ENCODE measurements at places on chromosomes 2 and 18.

GRCh38 chr2:105391058-105391627 is 7.7 kb downstream of the FHL2 start:
- H3K36me3 ChIP-seq, result no peaks in the 10 kb centered on the region
- no peak overlapping the region for H3K4me3 ChIP-seq
- H3K27ac ChIP-seq, result no peak overlapping the region
- H3K27me3 ChIP-seq, result no peaks in the 10 kb centered on the region

DNA sequence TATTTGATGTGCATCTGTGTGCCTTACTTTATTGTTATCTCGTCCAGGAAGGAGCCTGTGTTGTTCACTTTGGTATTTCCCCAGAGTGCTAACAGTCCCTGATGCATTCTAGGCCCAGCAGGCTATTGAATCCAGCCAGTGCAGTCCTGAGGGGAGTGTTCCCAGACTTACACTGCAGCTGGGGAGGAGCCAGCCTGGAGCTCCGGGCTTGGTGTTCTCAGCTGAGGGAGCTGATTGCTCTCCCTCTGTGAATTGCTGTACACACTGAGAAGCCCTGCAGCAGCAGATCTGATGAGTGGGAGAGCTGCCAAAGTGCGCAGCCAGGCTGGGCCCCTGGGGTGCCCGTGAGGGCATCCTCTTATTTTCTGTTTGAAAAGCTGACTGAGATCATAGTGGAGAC is 159.2 kb downstream of the GALNT3 start:
- no peaks in the 10 kb centered on the region for H3K36me3 ChIP-seq
- H3K4me3 ChIP-seq, result no peak overlapping the region
- no peak overlapping the region for H3K27ac ChIP-seq
- H3K27me3 ChIP-seq, result no peaks in the 10 kb centered on the region

- no peaks in the 10 kb centered on the region for H3K4me1 ChIP-seq
- no peak for DNase-seq
- no peaks in the 10 kb centered on the region for H3K27me3 ChIP-seq
Measured at GRCh38 chr2:25617948-25618646, 55.3 kb downstream of the DTNB start.

GRCh38 chr2:66872081-66872985 is 437.4 kb downstream of the MEIS1 start:
- no peak overlapping the region for H3K27ac ChIP-seq
- no peaks in the 10 kb centered on the region for H3K36me3 ChIP-seq
- no peak for DNase-seq
- H3K4me3 ChIP-seq, result no peak overlapping the region

DNA sequence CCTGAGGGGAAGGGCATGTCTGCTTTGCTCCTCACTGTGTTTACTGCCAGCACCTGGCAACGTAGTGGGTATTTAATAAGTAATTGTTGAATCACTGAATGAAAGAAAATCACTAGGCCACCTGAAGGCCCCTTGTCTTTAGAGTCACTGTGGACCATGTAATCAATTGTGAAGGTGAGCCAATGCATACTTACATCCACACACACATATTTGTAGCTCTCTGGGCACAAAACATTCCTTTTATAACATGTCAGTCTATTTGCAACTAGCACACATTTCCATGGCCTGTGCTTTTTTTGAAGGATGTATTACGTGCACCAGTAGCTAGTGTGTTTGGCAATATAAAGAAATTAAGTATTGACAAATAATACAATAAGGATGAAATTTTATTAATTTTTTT is 11.2 kb downstream of the ATP8B1 start:
- no peak overlapping the region for H3K4me3 ChIP-seq
- no peak for DNase-seq
- no peaks in the 10 kb centered on the region for H3K27me3 ChIP-seq
- H3K36me3 ChIP-seq, result no peaks in the 10 kb centered on the region
- H3K27ac ChIP-seq, result peak overlapping the region; percentile 90

DNA sequence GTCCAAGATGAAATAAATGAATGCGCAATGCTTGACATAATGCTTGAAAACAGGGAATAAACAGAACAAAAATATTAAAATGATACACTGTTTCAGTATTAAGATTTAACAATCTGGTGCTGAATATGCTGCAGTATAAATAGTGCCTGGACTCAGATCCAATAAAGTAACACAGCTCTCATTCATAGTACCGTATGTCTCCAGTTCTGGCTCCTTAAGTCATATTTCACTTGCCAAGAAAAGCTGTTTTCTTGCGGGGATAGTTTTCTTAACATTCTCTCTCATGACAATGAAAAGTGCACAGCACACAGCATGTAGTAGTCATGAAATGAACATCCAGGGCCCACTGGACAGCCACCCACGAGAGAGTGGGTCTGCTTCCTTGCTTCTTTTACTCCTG is 74.7 kb downstream of the SATB2 start:
- peaks cover 3% of the 10 kb centered on the region for H3K4me1 ChIP-seq
- DNase-seq, result no peak
- no peaks in the 10 kb centered on the region for H3K36me3 ChIP-seq
- no peaks in the 10 kb centered on the region for H3K27me3 ChIP-seq
- no peak overlapping the region for H3K4me3 ChIP-seq

DNA sequence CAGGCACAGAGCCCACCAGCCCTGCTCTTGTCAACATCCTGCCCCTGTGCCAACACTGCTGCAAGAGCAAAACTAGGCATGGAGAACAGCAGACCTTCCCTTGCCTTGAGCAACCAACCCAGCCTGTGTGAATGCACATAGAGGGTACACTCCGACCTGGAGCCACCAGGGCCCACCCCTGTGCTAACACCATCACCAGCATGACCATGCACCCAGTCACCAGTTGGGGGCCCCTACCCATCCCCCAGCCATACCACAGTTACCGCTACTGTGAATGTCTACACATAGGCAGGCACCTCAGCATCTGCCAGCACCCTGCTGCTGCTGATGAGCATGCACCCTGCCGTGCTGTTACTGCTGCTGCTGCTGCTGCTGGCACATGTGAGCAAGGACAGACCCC is 301.9 kb upstream of the ST6GAL2 start:
- no peak overlapping the region for H3K4me3 ChIP-seq
- no peak overlapping the region for H3K27ac ChIP-seq
- H3K36me3 ChIP-seq, result no peaks in the 10 kb centered on the region
- H3K27me3 ChIP-seq, result no peaks in the 10 kb centered on the region
- peaks cover 9% of the 10 kb centered on the region for H3K4me1 ChIP-seq

- H3K27ac ChIP-seq, result no peak overlapping the region
- no peaks in the 10 kb centered on the region for H3K27me3 ChIP-seq
- DNase-seq, result no peak
- no peak overlapping the region for H3K4me3 ChIP-seq
Measured at GRCh38 chr2:19731037-19731436, 170.7 kb downstream of the TTC32 start.

GRCh38 chr2:226792155-226792881 is 7.3 kb downstream of the IRS1 start:
- H3K4me3 ChIP-seq, result peak overlapping the region; percentile 85
- H3K27me3 ChIP-seq, result no peaks in the 10 kb centered on the region
- H3K36me3 ChIP-seq, result no peaks in the 10 kb centered on the region
- peak overlapping the region; percentile 91 for H3K27ac ChIP-seq

DNA sequence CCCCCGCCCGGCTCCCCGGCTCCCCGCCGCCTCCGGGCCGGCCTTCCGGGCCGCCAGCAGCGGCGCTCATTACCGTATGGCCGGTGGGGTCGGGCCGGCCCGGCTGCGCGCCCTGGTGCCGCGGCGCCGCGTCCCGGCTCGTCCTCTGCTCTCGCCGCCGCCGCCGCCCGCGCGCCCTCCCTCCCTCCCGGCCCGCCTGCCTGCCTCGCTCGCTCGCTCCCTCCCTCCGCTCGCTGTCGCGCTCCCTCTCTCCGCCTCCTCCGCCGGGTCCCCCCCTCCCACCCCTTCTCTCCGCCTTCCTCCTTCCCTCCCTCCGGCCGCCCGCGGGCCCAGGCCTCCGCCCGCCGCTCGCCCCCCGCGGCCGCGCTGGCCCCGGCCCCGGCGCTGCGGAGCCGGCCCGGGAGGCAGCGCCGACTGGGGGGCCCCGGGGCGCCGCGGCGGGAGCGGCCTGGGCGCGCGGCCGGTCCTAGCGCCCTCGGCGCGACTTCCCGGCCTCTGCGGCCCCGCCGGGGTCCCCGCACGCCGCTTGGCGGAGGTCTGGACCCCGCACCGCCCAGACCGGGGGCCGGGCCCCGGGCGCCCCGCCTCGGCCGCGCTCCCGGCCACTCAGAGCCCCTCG is at the start of gene DNMT3A:
TSS of gene DNMT3A (minus strand) at position 173 of the 619 bp plus-strand sequence. CDS start 27,941 bp downstream, outside the sequence.
- no peak for DNase-seq
- peaks cover 16% of the 10 kb centered on the region for H3K4me1 ChIP-seq
- peak within 1 kb of the TSS; percentile 83 for H3K4me3 ChIP-seq
- H3K27ac ChIP-seq, result peak within 1 kb of the TSS; percentile 48
- no peaks in the 10 kb centered on the region for H3K36me3 ChIP-seq

- H3K4me1 ChIP-seq, result peaks cover 8% of the 10 kb centered on the region
- no peak for DNase-seq
- H3K27me3 ChIP-seq, result no peaks in the 10 kb centered on the region
- no peak overlapping the region for H3K27ac ChIP-seq
- H3K4me3 ChIP-seq, result no peak overlapping the region
- H3K36me3 ChIP-seq, result no peaks in the 10 kb centered on the region
Measured at GRCh38 chr2:182415771-182416170, 11.1 kb downstream of the PDE1A start.

DNA sequence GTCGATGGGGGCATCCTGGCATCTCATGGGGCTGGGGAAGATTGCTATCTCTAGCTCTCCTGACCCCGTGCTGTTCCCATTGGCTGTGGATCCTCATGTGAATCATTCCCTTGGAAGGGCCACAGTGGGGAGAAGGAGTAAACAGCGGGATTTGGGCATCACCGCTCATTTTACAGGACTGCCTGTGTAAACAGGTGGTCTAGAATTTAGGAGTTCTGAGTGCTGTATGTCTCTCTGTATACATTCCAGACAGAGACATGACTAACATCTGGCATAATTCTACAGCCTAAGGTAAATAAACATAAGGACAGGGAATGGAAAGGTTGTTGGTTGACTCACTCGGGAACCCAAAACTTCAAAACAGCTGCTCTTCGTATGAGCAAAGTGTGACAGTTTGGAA is 92.7 kb downstream of the COPS8 start:
- no peak overlapping the region for H3K4me3 ChIP-seq
- H3K27me3 ChIP-seq, result no peaks in the 10 kb centered on the region
- DNase-seq, result no peak

DNA sequence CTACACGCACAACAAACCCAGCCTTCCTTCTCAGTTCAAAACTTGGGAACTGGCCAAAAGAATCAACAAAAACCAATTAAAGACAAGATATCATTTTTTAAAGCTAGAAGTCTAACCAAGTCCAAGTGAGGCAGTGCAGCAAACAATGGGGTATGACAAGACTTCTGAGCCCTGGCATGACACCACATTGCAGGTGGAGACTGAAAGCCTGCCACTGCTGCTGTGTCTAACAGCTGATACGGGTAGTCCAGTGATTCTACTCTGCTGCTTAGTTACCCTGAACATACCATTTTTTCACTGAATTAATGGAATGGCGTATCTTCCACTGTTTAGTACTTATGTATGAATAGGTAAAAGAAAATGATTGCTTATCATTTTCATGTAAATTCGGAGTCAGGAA is 47.4 kb upstream of the KIDINS220 start:
- H3K27ac ChIP-seq, result no peak overlapping the region
- H3K4me3 ChIP-seq, result no peak overlapping the region
- DNase-seq, result no peak
- no peaks in the 10 kb centered on the region for H3K27me3 ChIP-seq

DNA sequence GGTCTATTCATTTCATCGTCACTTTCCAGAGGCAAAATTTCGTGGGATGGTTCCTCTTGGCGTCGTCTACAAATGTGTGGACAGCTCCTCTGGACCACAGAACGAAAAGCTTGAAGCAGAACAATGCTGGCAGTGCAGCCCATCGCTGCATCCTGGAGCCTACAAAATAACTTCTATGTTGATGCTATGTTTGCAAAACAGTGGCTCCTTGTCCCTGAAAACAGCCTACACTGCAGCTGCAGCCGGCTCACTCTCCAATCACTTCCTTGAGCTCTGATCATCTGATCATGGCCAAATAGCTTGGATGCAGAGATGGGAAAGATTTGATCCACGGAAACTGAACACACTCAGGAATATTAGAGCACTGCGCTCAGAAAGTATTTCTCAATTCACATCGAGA is 60.0 kb downstream of the DOCK10 start:
- no peak for DNase-seq
- H3K4me3 ChIP-seq, result peak overlapping the region; percentile 67
- no peaks in the 10 kb centered on the region for H3K27me3 ChIP-seq
- peaks cover 26% of the 10 kb centered on the region for H3K4me1 ChIP-seq
- H3K27ac ChIP-seq, result no peak overlapping the region

- H3K27me3 ChIP-seq, result no peaks in the 10 kb centered on the region
- no peak overlapping the region for H3K27ac ChIP-seq
- no peaks in the 10 kb centered on the region for H3K36me3 ChIP-seq
- H3K4me1 ChIP-seq, result no peaks in the 10 kb centered on the region
- H3K4me3 ChIP-seq, result no peak overlapping the region
- no peak for DNase-seq
Measured at GRCh38 chr18:50424877-50425690, 50.2 kb downstream of the SKA1 start.

- H3K36me3 ChIP-seq, result no peaks in the 10 kb centered on the region
- H3K27me3 ChIP-seq, result no peaks in the 10 kb centered on the region
- no peaks in the 10 kb centered on the region for H3K4me1 ChIP-seq
Measured at GRCh38 chr2:12363569-12363968, 353.2 kb upstream of the TRIB2 start.

DNA sequence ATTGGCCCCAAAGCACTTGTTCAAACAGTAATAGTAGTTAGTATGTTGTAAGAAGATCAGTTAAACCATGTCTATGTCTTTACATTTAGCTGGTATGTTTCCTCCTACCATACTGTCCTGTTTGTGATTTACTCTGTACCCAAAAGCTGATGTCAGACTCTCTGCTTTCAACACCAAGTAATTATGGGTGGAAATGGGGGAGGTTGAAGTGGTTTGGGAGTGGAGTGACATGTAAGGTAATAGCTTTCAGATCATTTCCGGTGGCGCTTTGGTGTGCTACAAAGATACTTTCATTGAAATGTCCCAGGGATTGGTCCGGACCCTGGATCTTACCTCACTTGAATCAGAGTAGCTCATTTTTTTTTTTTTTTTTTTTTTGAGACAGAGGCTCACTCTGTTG is 39.7 kb upstream of the TGIF1 start:
- no peak overlapping the region for H3K4me3 ChIP-seq
- DNase-seq, result no peak
- no peaks in the 10 kb centered on the region for H3K36me3 ChIP-seq
- H3K27me3 ChIP-seq, result no peaks in the 10 kb centered on the region

DNA sequence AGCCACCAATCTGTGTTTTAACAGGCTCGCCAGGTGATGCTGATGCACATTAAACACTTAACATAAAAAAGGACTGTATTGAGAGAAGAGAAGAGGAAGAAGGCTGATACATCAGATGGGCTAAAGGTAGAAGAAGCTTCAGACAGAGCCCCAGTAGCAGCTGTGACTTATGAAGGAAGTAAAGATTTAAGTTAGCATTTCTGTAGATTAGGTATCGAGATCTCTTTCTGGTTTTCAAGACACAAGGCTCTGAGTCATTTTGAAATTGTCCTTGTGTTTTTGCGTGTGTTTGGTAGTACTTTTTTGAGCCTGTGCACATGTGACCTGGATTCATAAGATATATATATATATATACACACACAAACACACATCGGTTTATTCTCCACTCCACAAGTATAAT is 40.6 kb upstream of the GCFC2 start:
- DNase-seq, result no peak
- H3K4me1 ChIP-seq, result no peaks in the 10 kb centered on the region
- no peak overlapping the region for H3K4me3 ChIP-seq
